ENCODE measurements at places on chromosomes 11 and 22.

GRCh38 chr11:2752204-2752770 is 52.5 kb upstream of the KCNQ1OT1 start:
- no peak for DNase-seq

DNA sequence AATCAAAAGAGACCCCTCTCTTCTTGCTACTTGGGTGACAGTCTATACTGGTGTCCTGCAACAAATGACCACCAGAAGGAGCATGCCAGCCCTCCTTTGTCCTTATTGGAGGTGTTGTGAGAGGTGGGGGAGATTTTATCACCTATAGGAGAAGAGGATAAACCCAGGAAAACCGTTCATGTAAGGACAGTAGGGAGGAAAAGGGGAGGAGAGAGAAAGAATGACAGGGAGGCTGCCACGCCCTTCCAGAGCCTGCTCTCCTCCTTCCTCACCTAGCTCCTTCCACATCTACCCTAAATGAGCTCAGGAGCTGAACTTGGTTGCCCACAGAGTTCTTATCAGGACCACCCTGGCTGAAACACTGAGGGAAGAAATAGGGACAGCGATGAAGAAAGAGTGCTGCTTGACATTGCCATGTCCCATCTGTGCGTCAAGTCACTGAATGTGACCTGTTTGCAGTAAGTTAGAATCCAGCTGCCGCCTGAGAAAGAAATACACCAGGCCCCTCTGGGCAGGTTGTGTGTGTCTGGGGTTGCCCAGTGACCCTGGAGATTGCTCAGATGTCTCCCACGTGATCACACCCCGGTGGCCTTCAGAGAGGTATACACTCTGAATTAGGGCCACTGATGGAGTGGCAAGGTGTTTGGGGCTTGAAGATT is 40.4 kb upstream of the ETS1 start:
- DNase-seq = no peak

DNA sequence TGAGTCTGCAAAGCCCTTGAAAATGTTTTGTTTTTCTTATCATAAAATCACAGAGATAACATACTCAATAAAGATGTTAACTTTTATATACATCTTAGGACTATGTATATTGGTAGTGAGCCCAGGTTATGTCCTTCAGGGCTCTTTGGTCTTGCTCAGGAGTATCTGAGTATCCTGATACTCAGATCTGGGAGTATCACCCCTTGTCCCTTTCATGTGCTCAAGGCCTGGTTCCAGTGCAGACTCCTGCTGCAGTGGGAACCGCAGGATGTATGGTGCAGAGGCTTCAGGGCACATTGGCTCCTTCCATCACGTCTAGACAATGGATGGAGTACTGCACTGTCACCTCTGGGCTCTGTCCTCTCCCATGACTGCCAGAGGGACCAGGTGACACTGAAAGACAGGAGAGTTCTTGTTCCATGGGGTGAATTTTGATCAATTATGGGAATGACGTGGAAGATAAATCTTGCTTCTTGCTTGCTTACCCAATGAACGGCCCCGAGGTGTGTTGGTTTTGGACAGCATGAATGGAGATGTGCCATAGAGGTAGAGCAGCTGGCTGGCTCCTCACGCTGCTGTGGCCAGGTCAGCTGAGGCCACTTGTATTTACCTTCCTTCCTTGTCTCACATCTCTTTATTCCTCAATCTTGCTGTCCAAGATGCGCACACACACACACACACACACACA is 215.5 kb downstream of the ARHGAP42 start:
- DNase-seq = no peak

DNA sequence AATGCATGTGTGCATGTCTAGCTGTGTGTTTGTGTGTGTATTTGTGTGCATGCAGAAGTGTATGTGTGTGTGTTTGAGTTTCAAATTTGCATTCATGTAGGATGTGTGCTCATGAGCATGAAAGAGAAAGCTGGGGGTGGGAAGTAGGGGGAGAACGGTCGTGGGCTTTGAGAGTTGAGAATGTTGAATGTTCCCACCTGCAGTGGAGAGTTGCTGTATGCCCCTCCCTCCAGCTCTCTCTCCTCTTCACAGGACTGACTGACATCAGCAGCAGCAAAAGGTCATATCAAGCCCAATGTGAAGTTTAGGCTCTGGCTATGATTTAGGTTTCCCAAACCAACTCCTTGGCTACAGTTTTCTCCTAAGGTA is 63.8 kb upstream of the RRAS2 start:
- DNase-seq = no peak

- DNase-seq = no peak
These were observed 1.0 kb downstream of the CUL5 start for GRCh38 chr11:108009497-108010370.

DNA sequence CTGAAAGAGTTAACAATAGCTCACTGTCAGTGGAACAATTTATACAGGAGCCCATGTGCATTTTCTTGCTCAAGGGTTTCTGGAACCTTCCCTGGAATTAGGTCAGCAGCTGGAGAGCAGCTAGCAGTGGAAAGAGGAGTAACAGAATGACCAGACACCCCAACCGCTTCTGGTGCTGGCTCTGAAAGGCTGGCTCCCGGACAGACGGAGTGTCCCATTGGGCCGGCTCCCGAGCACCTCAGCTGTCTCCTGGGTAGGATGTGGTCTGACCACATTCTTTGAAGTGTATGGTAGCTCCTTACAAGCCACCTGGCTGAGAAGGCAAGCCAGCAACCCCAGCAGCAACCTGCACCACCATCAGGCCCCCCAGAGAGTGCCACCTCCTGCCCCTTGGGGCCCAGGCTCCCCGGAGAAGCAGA is 44.7 kb downstream of the ABTB2 start:
- DNase-seq = peak; percentile 75

DNA sequence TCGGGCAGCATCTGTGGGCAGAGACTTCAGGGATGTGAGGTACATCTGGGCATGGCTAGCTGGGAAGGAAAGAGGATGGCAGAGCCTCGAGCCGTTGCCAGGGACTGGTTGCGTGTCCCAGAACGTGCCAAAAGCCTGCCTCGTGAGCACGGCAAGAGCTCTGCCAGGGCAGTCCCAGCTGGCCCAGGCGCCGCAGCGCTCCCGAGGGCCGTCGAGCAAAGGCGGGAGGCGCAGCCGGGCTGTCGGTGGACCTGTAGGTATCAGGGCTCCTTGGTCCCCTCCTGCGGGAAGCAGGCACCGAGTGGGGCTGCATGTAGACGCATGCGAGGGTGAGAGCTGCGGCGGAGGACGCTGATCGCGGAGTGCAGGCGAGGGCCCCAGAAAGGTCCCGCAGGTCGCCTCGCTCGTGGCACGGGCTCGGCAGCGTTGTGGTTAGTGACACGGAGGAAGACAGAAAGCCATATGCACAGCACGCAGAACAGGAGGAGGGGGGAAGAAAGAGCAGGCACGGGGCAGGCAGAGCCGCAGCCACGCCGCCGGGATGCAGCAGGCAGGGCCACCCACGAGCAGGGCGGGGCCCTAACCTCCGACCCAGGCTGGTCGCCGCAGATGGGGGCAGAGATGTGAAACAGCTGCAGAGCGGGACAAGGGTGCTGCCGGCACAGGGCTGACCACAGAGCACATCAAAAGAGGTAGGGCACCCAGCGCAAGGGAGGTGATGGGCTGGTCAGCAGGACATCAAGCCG is 18.0 kb downstream of the LSP1 start:
- DNase-seq = no peak

- DNase-seq = no peak
These were observed 9.5 kb downstream of the IRF7 start for GRCh38 chr11:606245-606644.

- DNase-seq = no peak
These were observed 643.8 kb upstream of the KIRREL3 start for GRCh38 chr11:127644366-127644765.

DNA sequence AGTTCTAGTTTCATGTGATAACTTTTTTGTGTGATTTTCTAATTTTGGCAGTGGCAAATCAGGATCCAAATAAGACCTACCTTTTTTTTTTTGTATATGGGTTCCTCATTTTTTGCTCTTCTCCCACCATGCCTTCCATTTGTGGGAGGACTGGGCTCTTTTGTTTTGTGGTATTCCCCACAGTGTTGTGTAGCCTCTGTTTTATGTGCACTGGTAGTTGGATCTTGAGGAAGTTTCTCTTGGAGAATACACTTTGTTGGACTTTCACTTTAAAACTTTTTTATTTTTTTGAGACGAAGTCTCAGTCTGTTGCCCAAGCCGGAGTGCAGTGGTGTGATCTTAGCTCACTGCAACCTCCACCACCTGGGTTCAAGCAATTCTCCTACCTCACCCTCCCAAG is 39.7 kb downstream of the PPP6R3 start:
- no peak for DNase-seq

DNA sequence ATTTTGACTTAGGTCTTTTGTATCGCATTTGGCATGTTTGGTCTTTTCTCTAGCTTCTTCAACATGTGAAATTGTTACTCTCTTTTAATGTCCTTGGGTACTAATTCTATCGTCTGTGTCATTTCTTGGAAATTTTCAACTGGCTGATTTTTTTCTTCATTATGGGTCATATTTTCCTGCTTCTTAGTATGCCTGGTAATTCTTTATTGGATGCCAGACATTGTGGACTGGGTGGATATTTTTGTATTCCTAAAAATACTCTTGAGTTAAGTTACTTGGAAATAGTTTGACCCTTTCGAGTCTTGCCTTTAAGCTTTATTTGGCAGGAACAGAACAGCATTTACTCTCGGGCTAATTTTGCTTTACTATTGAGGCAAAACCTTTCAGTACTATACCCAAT is 140.1 kb downstream of the ETS1 start:
- no peak for DNase-seq

- DNase-seq = no peak
These were observed 9.8 kb upstream of the MPPED2 start for GRCh38 chr11:30595934-30596333.

DNA sequence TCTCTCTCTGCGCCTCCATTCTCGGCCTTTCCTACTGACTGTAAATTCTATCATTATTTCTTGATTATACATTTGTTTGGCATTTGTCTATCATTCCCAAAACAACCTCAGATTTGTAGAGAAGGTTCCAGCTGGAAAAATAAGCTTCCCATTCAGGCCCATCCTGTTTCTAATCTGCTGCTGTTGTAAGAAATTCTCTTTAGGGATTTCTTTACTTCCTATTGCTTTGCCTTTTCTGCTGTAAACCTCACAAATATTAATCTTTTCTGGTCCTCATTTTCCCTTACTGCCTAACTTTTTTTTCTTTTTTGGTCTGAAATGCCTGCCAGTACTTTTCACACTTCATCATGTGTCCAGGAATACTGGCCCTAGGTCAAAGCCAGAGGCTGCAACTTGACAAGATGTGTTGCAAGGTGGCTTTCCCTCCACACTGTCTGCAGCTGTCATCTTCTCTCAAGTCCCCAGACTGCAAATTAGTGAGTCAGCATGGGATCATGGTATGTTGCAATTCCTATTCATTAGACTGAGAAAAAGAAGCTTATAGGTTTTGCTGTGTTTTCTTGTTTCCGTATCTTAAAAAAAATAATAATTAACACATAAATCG is 858.7 kb upstream of the CHORDC1 start:
- no peak for DNase-seq

GRCh38 chr11:86680716-86681482 is 8.5 kb upstream of the ME3 start:
- no peak for DNase-seq

DNA sequence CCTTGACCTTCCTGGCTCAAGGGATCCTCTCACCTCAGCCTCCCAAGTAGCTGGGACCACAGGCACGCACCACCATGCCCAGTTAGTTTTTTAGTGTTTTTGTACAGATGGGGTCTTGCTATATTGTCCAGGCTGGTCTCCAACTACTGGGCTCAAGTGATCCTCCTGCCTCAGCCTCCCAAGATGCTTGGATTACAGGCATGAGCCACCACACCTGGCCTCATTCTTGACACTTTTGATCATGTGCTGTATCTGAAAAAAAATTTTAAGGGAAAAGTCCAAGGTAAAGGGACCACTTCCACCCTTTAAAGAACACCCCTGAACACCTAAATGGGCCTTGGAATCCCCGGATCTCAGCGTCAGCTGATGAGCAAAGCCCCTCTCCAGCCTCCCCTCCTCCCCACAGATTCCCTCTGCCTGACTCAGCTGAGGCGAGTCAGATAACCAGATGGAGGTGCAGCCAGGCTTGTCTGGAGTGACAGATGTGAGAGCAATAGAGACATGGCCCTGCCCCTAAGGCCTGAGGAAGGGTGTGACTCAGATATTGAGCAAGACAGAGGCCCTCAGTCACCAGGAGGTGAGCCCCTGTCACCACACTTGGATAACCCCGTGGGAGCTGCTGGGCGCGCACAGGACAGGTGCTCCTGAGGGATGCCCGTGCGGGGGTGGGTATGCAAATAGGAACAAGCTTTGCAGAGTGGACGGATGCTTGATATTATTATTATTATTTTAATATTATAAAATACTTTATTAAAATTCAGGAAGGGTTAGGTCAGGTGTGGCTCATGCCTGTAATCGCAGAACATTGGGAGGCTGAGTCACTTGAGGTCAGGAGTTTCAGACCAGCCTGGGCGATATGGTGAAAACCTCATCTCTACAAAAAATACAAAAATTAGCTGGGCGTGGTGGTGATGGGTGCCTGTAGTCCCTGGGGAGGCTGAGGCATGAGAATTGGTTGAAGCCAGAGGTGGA is 5.0 kb upstream of the CCDC88B start:
- peak; percentile 80 for DNase-seq

- no peak for DNase-seq
These were observed 115.7 kb downstream of the NTM start for GRCh38 chr11:131486100-131486499.

GRCh38 chr11:130710021-130710420 is 206.3 kb downstream of the SNX19 start:
- DNase-seq = no peak

DNA sequence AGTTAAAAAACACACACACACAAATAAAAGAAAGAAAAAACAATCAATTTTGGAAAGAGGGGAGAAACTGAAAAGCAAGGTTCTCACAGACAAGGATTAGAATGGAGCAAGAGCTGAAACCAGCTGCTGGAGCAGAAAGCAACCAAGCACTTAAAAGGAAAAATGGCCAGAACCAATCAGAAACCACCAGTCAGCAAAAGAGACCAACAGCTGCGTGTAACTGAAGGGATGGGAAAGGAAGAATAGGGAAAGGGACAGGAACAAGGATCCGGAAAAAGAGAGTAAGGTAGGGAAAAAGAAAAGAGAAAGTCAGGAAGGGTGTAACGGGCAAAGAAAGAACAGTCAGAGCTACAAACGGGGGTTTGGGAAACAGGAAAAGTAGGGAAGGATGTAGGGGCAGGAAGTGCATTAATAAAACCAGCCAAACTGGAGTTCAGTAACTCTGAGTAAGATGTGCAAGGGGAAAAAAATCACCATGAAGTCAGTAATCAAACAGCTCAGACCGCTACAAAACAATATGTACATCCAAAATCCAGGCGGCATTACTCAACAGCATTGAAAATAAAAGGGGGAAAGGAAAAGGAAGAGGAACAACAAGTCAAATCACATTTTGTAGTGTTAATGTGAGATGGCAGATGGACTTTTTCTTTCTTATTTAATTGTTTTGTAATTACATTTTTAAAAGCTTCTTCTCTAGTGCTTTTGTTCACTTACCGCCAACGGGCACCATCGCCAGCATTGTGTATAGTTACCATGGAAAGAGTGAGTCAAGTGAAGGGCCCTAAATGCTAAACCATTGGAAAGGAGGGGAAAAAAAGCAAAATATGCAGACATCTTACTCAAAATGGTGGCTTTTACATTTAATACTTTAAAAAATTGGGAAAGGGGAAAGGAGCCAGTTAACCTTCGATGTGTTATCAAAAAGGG is 49.2 kb downstream of the APOL5 start:
- DNase-seq = no peak

- no peak for DNase-seq
These were observed 122.8 kb upstream of the CCDC90B start for GRCh38 chr11:83408946-83409345.

All from GM18507 (cell line).